ENCODE measurements at places on chromosomes 13 and 19.
A peak's percentile ranks its signal among the peaks of the same experiment; 100 is the strongest.

DNA sequence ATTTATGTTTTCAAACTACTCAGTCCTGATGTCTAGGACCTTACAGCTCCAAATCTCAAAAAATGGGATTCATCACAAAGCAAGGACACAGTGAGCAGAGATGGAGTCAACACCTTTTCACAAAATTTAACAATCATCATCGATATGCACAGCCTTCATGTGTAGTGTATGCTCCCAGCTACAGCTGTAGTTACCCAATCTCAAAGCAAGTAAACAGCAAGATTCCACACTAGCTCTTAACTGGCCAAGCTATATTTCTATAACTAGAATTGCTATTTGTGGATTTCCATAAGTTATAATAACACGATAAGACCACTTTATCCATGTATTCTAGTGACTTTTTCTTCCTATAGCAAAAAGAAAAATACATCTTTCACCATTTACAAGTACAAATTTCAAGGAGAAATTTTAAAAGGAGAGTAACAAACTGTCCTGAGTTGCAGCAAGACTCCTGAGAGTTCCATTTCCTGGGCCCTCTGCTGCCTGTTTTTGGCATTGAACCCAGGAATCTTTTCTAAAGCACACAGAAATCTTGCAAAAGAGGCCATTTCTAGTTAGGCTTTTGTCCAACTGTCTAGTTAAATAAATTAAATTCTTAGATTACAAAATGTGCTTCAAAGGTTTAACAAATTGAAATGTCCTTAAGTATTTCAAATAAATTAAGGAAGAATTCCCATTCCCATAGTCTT is 460.6 kb downstream of the FGF14 start:
- no peak for DNase-seq

DNA sequence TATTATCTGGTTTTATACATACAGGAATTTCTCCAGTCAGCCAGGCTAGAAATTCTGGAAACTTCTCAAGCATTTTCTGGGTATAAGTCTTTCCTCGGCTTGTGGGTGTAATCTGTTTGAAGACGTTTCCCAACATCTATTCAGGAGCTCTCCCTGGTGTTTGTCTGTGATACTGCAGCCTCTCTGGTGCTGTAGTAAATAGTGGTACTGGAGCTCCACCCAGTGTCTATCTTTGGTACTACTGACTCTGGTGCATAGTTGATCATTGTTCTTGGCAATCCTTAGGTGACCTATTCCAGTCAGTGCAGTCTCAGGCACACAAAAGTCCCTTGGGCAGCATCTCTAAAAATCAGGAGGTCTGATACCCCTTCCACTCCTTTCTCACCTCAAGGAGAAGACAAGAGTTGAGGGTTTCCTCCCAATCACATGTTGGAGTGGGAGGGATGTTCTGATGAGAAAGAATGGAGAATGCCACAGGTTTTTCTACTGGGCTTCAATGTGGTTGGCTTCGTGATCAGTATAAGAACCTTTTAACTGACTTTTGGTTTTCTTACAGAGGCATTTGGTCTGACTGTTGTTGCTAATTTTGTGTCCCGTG is 115.5 kb downstream of the CYSLTR2 start:
- peak; percentile 93 for DNase-seq

DNA sequence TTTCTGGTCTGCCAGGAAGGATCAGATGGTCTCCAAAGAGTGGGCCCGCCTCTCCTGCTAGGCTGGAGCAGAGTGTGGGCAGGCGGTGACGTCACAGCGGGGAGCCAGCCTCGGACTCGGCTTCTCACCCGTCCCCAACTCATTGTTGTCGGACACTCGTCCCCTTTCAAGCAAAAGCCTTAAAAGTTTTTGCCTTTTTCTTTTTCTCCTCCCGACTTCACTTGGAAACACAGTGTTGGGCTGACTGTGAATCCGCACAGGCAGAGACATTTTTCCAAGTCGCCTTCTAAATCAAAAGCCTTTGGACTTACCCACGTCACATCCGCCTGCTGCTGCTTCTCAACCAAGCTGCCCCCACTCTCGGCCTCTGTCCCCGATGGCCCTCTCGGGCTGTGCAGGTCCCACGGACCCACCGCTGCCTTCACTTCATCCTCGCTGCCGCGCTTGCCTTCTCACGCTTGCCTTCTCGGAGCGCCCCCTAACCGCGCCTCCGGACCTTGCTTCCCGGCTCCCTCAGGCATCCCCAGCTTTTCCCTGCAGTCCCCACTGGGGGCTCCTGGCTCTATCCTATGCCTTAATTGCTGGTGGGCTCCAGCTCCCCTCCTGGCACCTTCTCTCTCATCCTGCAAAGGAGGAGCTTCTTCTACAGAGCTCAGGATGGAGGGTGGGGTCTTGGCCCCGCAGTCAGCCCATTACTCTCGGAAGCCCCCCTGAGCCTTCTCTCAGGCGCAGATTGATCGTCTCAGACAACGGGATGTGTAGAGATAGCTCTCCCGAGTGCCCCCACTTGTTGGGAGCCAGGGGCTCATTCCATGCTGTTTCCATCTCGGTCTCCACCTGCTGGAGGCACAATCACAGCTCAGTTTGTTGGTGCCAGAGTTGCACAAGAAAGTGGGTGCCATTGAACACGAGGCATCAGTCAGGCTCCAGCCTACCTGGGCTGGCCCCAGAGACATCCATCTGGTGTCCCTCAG is 3.9 kb upstream of the ZNF135 start:
- DNase-seq: no peak

GRCh38 chr13:62838929-62839328 is 1423.3 kb upstream of the PCDH20 start:
- DNase-seq: no peak

DNA sequence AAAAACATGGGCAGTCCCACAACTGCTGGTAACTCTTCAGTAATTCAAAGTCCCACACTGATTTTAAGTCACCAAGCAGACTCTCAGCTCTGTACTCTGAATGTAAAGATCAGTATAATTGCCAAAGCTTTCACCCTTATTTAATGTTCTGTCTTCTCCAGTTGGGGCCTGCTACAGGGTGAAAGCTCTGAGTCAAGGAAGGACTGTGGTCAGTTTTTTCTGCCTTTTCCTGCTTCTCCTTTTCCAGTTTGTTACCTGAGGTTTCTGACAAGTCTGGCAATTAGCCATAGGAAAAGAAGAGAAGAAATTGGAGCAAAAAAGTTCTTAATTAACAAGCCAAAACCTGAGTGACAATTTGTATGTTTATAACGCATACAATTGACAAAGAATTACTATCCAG is 279.3 kb downstream of the RBM26 start:
- no peak for DNase-seq

GRCh38 chr19:53621885-53622740 is 9.7 kb upstream of the DPRX start:
- DNase-seq: no peak

GRCh38 chr13:64529874-64530485 is 2700.2 kb downstream of the PCDH9 start:
- no peak for DNase-seq

GRCh38 chr19:33681081-33681680 is 59.4 kb downstream of the CHST8 start:
- DNase-seq: no peak

- DNase-seq: no peak
These were observed 29.6 kb upstream of the TNFSF11 start for GRCh38 chr13:42544246-42544926.

- no peak for DNase-seq
These were observed 44.7 kb upstream of the NFIC start for GRCh38 chr19:3321696-3322095.

DNA sequence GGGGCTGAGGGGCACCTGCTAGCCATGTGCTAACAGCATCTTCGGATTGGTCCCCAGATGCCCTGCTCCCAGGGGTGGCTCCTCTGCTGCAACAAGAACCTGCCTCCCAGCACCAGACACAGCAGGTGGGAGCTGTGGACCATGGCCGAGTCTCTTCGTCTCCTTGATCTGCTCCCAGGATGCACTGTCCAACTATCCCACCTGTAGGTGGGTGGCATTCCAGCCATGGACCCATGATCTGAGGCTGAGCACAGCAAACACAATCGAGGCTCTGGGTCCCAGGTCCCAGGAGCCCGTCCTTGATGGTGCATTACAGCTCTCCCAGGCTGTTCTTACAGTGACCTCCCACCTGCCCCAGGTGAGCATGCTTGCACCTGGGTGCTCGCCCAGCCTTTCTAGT is 1.6 kb downstream of the ZNF837 start:
- DNase-seq: no peak

DNA sequence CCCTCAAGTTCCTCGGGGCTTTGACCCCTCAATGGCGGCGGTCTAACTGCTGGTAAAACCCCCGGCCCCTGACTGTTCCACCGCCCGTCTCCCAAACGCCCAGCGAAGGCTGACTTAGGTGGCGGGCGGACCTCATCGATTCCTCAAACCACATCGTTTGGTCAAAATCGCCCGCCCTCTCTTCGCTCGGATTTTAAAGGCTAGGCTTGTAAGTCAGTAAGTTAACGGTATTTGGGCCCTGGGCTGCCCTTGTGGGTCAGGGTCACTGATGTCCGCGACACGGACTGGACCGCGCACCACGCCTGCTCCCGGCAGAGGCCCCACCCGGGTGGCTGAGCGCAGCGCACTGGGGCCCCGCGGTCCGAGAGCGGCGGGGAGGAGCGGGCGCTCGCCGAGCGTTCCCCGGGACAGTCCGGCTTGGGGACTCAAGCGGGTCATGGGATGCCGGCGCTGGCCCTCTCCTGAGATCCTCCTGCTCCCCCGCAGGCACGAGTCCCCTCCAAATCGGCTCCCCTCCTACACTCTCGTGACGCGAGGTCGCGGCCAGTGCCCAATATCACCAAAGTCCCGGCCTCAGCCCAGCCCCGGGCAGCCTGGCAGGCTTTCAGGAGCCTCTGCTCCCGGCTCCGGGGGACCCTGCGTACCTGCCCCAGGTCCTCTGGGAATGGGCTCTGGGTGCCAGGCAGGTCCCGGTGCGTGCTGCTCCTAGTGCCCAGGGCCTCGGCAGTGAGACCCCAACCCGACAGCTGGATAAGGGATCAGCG is 1.0 kb downstream of the FLT1 start:
- no peak for DNase-seq

- DNase-seq: no peak
These were observed at the start of the genes OR7A5 and OR7C1 for GRCh38 chr19:14835011-14835410. OR7A5 (minus strand) TSS chr19:14835185; CDS start chr19:14828241, 6,944 bp downstream. OR7C1 (minus strand) TSS chr19:14835185; CDS start chr19:14800136, 35,049 bp downstream.

DNA sequence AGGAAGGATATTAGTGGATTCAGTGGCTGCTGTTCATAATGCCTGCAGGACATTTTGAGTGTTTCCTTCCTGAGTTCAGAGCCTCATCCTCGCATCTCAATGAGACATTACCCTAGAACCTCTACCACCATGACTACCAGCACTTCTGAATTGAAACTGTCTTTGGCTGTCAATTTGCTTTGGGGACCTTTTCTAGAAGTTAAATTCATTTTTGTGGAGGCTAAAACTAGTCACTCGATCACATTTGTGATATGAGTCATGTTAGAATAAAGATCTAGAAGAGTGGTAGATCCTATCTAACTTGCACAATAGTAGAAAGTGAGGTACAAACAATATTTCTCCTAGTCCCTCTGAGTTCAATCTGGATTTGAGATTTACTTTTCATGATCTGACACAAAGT is 124.9 kb downstream of the KCNRG start:
- no peak for DNase-seq

GRCh38 chr19:46487178-46487801 is 8.4 kb downstream of the PNMA8B start:
- no peak for DNase-seq

DNA sequence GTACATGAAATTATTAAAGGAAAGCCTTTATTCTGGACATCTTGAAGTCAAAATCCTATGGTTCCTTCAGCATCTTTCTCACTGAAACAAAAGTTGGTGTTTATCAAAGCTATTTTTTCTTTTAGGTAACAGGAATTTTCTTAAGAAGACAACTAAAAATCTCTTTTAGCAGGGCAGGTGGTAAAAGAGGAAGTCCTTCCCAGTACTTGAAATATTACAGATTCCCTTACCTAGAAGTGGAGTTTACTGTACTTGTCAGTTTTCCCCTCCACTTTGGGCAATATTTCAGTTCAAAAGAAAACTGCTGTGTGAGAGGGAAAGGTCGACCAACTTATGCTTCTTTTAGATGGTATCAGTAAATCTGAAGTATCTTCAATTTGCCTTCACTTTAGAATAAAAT is 64.3 kb upstream of the TDRD3 start:
- no peak for DNase-seq

- peak; percentile 87 for DNase-seq
These were observed 11.7 kb upstream of the CLN5 start for GRCh38 chr13:76980075-76980718.

GRCh38 chr13:51050021-51050830 is 60.8 kb downstream of the C13orf42 start:
- no peak for DNase-seq

DNA sequence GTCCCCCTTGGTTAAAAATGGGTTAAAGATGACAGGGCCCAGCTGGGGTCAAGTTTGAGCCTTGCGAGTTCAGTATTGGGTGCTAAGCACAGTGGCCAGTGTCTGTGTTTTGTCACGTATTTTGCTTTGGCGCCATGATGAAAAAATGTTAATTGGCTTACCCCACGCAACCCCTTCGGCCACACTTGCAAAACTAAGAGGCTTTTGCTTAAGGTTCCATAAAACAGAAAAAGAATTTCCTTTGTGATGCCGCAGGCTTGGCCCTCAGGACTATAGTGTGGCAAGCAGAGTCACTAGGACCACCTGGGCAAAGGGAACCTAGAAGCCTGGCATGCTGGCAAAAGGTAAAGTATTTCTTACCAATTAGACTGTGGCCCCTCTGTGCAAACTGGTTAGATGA is 20.7 kb downstream of the DPRX start:
- no peak for DNase-seq

DNA sequence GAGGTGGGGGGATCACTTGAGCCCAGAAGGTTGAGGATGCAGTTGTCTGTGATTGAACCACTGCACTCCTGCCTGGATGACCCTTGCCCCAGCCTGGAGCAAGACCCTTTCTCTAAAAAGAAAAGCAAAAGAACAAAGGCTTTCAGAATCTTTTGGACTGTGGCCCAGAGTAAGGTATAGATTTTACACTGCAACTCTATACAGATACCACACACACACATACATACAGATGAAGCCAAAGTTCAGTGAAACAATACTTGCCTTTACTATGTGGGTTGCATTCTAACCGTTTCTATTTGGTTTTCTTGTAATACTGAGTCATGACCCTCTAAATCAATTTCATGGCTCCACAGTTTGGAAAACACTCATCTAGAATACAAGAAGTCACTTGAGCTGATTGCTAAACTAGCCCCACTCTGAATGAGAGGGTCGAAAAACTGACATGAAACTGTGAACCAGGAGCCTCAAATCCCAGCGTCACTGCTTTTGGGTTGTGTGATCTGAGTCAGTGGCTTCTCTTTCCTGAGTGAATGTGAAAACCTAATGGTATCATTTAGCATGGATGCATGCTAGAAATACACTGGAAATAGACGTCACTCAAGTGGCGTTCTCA is 756.1 kb downstream of the UQCRFS1 start:
- no peak for DNase-seq

DNA sequence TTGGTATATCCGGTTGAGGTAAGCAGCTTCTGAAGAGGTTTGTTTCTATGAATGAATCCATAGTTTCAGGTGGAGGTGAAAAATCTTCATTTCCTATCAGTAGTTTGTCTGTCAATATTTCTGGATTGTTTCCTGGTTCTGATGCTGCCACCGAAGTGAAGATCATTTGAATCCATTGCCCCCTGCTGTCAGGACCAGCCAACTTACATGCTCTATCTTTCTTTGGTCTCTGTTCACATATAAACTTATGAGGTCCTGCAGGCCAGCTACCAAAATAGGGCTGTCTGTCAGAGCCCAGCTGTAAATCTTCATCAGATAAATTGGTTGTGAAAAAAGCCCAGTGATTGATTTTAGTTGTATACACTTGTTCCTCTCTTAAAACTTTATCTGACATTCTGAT is 15.2 kb upstream of the N4BP2L1 start:
- DNase-seq: peak; percentile 19

GRCh38 chr19:42018503-42019193 is 24.6 kb upstream of the ATP1A3 start:
- no peak for DNase-seq
